Fibroblast of lung (primary cell): ENCODE measurements at places on chromosomes 12 and 14. TPM values are rescaled to one million over a fixed set of nuclear protein-coding genes. Genes with fewer than 3 reads are reported as not detected.

GRCh38 chr14:30138567-30138966 lies 210.9 kb upstream of the PRKD1 start:
- H3K27ac ChIP-seq, result no peak overlapping the region
- DNase-seq, result peak; percentile 22
- no peaks in the 10 kb centered on the region for H3K36me3 ChIP-seq
- H3K4me1 ChIP-seq, result no peaks in the 10 kb centered on the region
- no peaks in the 10 kb centered on the region for H3K27me3 ChIP-seq

DNA sequence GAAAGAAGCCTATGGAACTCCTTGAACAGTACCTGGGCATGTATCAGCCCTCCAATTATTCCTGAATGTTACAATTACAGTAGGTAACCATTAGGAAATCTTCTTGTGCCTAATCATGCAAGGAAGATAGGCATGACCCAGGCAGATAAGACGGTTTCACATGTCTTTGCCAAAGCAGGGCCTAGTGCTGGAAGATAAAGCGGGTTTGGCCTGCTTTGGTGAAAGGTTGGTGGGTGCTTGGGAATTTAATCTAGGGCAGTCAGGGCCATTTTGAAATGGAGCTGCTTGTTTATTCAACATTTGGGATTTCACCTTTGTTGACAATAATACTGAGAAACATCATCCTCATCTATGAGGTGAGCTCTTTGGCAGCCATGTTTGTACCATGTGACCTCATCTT lies 12.5 kb upstream of the SRSF5 start:
- H3K27me3 ChIP-seq, result no peaks in the 10 kb centered on the region
- no peaks in the 10 kb centered on the region for H3K4me1 ChIP-seq
- no peaks in the 10 kb centered on the region for H3K36me3 ChIP-seq
- no peak overlapping the region for H3K27ac ChIP-seq
- no peak for DNase-seq

GRCh38 chr14:93007225-93007997 lies 84.5 kb downstream of the CHGA start:
- peak; percentile 85 for DNase-seq
- H3K4me3 ChIP-seq, result no peak overlapping the region
- no peak overlapping the region for H3K27ac ChIP-seq
- no peaks in the 10 kb centered on the region for H3K27me3 ChIP-seq

DNA sequence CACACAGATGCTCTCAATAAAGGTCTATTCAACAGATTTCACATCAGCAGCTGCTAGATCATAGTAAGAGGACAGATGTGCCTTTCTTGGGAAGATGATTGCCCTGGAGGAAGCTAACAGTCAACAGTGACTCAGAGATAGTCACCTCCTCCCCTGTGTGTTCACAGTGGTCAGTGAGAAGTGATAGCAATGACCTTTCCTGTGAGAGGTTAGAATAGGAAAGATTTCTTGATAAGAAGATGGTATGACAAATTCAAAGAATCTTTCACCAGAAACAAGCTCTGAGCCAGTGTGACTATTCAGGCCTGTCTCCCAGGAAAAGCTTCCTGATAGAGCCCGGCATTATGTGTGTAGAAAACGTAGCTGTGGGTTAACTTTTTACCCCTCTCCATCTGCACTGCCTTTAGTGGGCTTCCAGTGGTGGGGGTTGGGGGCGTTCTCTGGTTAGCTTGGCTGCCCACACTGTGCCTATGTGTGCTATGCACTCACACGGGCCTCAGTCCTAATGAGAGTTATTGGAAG lies 66.4 kb upstream of the ARHGAP5 start:
- no peak overlapping the region for H3K4me3 ChIP-seq
- H3K36me3 ChIP-seq, result no peaks in the 10 kb centered on the region
- DNase-seq, result peak; percentile 44
- peaks cover 3% of the 10 kb centered on the region for H3K4me1 ChIP-seq

DNA sequence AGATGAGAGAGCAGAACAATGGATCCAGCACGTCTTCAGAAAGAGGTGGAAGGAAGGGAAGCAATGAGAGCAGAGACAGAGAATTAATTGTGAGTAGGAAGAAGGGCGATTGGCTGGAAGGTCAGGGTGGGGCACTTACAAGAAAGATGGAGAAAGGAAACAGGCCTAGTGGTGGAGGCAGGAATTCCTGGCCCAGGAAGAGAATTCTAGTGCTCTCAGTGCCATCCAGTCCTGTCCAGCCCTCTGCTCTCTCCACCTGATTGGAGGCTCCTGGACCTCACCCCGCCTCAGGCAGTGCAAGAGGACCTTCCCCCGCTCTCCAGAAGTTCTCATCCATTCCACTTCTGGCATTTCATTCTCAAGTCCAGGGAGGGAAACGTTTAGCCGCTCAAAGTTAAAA lies 43.0 kb downstream of the NGB start:
- H3K4me1 ChIP-seq, result no peaks in the 10 kb centered on the region
- no peaks in the 10 kb centered on the region for H3K27me3 ChIP-seq
- no peak overlapping the region for H3K27ac ChIP-seq
- H3K4me3 ChIP-seq, result no peak overlapping the region

- H3K4me1 ChIP-seq, result no peaks in the 10 kb centered on the region
- H3K27me3 ChIP-seq, result peaks cover 4% of the 10 kb centered on the region
- no peak overlapping the region for H3K4me3 ChIP-seq
- H3K36me3 ChIP-seq, result no peaks in the 10 kb centered on the region
- DNase-seq, result no peak
These were observed 28.0 kb upstream of the SLC38A1 start for GRCh38 chr12:46296822-46297221.

- no peak for DNase-seq
- H3K27ac ChIP-seq, result no peak overlapping the region
- no peak overlapping the region for H3K4me3 ChIP-seq
- no peaks in the 10 kb centered on the region for H3K27me3 ChIP-seq
These were observed 350.8 kb downstream of the LRFN5 start for GRCh38 chr14:41957459-41957858.

GRCh38 chr12:26370098-26370497 lies 174.7 kb downstream of the SSPN start:
- H3K27ac ChIP-seq, result no peak overlapping the region
- H3K27me3 ChIP-seq, result no peaks in the 10 kb centered on the region
- DNase-seq, result no peak
- no peaks in the 10 kb centered on the region for H3K36me3 ChIP-seq
- no peak overlapping the region for H3K4me3 ChIP-seq
- peaks cover 4% of the 10 kb centered on the region for H3K4me1 ChIP-seq

- no peak overlapping the region for H3K4me3 ChIP-seq
- no peaks in the 10 kb centered on the region for H3K36me3 ChIP-seq
- no peaks in the 10 kb centered on the region for H3K27me3 ChIP-seq
These were observed 55.0 kb downstream of the PAX9 start for GRCh38 chr14:36716614-36717184.

DNA sequence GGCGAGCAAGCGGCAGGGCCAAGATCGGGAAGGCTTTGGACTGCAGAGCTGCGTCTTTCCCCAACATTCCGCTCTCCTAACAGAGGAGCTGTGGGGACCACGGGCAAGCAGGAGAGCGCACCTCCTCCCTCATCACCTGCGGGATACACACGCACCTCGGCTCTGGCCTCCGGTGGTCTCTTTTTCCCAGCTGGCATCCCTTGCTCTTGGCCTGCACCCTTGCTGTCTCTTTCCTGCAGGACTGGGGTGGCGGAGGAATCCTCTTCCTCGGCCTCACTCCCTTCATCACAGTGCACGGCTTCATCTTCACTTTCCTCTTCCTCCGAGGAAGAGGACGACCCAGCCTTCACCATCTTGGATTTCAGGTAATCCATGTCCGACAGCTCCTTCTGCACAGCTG lies 8.5 kb downstream of the RBM19 start:
- DNase-seq, result no peak
- H3K36me3 ChIP-seq, result peaks cover 19% of the 10 kb centered on the region
- H3K4me3 ChIP-seq, result no peak overlapping the region
- no peaks in the 10 kb centered on the region for H3K4me1 ChIP-seq
- no peak overlapping the region for H3K27ac ChIP-seq

DNA sequence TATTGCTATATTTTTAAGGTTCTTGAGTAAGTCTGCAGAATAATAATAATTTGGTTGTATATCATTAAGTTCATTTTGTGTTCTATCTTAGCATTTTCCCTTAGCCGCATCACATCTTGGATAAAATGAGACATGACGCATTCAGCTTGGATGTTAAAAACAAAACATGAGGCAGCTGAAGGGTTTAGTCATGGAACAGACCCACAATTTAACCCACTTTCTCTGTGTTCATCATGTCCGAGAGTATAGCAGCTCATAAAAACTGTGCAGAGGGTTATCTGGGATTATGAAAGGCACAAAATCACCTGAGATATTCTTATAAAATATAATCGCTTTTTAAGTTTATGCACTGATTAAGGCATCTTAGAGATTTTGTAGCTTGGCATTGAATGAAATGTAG lies 219.3 kb downstream of the TRHDE start:
- DNase-seq, result peak; percentile 29
- no peak overlapping the region for H3K4me3 ChIP-seq
- H3K4me1 ChIP-seq, result no peaks in the 10 kb centered on the region
- no peak overlapping the region for H3K27ac ChIP-seq
- no peaks in the 10 kb centered on the region for H3K36me3 ChIP-seq

DNA sequence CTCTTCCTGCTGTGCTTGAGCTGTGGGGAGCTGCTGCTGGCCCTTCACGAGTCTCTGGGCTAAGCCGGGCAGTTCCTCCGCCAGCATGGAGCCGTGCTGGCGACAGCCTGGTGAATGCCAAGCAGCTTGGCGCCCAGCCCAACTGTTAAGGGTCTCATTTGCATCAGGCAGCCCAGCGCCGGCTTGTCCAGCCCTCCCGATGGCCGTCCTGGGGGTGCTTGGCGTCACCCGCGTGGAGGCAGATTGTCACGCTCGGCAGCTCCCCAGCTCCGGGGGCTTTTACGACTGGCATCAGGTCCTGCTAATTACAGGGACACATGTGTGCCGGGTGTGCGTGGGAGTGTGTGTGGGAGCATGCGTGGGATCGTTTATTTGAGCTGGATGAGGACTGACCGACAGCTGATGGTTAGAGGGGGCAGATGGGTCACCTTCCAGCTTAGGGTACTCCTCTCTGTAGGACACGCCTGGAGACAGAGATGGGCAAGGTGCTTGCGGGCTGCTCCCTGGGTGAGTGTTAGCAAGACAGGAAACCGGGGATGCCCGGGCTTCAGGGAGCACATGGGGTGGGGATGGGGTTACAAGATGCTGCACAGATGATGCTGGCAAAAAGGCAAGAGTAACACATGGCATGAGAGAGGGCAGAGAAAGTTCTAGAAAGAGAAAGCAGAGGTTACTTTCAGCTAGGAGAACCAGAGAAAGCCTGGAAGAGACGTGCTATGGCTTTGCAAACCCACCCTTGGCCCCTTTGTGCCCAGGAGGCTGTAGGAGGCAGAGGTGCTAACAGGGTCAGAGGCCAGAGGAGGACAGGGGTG lies 64.1 kb downstream of the KIF26A start:
- no peaks in the 10 kb centered on the region for H3K36me3 ChIP-seq
- H3K4me3 ChIP-seq, result no peak overlapping the region
- no peaks in the 10 kb centered on the region for H3K4me1 ChIP-seq
- no peak for DNase-seq

DNA sequence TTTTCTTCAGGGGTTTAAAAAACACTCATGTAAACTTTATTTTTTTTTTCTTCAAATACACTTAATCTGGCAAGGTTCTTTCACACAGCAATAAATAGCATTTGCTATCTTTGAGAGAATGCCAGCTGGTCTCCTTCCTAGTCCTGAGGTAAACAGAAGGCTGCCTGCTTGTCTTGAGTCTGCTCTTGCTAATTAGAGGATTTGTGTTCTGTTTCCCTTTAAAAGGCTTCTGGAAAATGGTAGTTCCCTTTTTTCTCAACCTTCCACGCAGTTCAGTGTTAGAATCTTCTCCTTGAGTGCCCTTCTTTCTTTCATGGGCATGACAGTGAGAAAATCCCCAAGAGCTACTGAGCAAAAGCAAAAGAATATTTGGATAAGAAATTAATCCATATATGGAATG lies 92.3 kb upstream of the DCN start:
- peak overlapping the region; percentile 20 for H3K4me3 ChIP-seq
- H3K27me3 ChIP-seq, result no peaks in the 10 kb centered on the region
- DNase-seq, result peak; percentile 51

- no peak overlapping the region for H3K27ac ChIP-seq
- H3K36me3 ChIP-seq, result no peaks in the 10 kb centered on the region
- DNase-seq, result no peak
- H3K4me3 ChIP-seq, result no peak overlapping the region
These were observed 20.9 kb downstream of the DLGAP5 start for GRCh38 chr14:55170526-55170925.

The OASL gene
- 0.51 and 1.2 TPM in 2 replicates for total RNA-seq

The GUCY2C gene
- not detected in 2 replicates for total RNA-seq
